ENCODE measurements at places on chromosomes 6 and 20. TPM values are rescaled to one million over a fixed set of nuclear protein-coding genes. Genes with fewer than 3 reads are reported as not detected.

- H3K27me3 ChIP-seq = peaks cover 14% of the 10 kb centered on the region
- no peaks in the 10 kb centered on the region for H3K36me3 ChIP-seq
- H3K27ac ChIP-seq = no peak overlapping the region
- DNase-seq = no peak
- H3K4me1 ChIP-seq = no peaks in the 10 kb centered on the region
Observed at GRCh38 chr6:100161782-100162365, 167.9 kb upstream of the MCHR2 start.

- H3K4me3 ChIP-seq = no peak overlapping the region
- no peak for DNase-seq
- no peak overlapping the region for H3K27ac ChIP-seq
- H3K36me3 ChIP-seq = no peaks in the 10 kb centered on the region
- peaks cover 3% of the 10 kb centered on the region for H3K27me3 ChIP-seq
Observed at GRCh38 chr6:133468591-133468990, 227.4 kb downstream of the EYA4 start.

DNA sequence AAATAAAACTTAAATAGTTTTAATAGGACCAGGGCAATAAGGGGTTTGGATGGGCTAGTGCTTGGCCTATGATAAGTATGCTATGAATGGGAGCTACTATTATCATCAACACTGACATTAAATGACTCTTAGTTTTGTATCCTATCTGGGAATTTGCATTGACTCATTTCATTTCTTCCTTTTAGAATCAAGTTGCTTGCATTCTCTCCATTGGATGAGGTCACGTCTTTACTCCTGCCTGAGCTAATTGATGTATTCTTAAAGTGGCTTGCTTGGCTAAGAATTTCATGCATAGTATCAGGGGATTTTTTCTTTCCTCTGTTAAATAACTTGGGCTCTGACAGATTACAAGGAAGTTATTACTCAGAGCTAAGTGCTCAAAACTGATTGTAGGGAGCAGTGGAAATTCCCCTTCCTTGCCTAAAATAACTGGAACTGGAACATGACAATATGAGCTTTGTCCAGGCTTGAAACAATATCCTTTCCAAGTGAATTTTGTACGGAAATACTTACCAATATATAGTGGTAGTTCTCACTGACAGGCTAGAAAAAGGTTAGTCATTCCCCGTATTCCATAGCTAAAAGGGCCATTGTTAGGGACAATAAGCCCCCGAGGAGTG is 169.9 kb downstream of the BCAS1 start:
- no peaks in the 10 kb centered on the region for H3K27me3 ChIP-seq
- no peak for DNase-seq
- peak overlapping the region; percentile 87 for H3K27ac ChIP-seq
- peaks cover 56% of the 10 kb centered on the region for H3K4me1 ChIP-seq
- peaks cover 1% of the 10 kb centered on the region for H3K36me3 ChIP-seq

- H3K27me3 ChIP-seq = no peaks in the 10 kb centered on the region
- peaks cover 45% of the 10 kb centered on the region for H3K4me1 ChIP-seq
- H3K36me3 ChIP-seq = peaks cover 58% of the 10 kb centered on the region
- peak overlapping the region; percentile 35 for H3K27ac ChIP-seq
Observed at GRCh38 chr20:426566-426965, 18.5 kb downstream of the RBCK1 start.

GRCh38 chr6:44119704-44120262 is 7.5 kb downstream of the MRPL14 start:
- DNase-seq = no peak
- no peak overlapping the region for H3K4me3 ChIP-seq
- H3K36me3 ChIP-seq = peaks cover 26% of the 10 kb centered on the region

- no peak for DNase-seq
- H3K4me3 ChIP-seq = no peak overlapping the region
- H3K27me3 ChIP-seq = peaks cover 26% of the 10 kb centered on the region
- no peaks in the 10 kb centered on the region for H3K36me3 ChIP-seq
- H3K27ac ChIP-seq = no peak overlapping the region
Observed at GRCh38 chr20:58756450-58756775, 63.8 kb downstream of the NPEPL1 start.

- H3K27ac ChIP-seq = no peak overlapping the region
- no peaks in the 10 kb centered on the region for H3K27me3 ChIP-seq
Observed at GRCh38 chr6:10310826-10311225, 104.0 kb downstream of the TFAP2A start.

DNA sequence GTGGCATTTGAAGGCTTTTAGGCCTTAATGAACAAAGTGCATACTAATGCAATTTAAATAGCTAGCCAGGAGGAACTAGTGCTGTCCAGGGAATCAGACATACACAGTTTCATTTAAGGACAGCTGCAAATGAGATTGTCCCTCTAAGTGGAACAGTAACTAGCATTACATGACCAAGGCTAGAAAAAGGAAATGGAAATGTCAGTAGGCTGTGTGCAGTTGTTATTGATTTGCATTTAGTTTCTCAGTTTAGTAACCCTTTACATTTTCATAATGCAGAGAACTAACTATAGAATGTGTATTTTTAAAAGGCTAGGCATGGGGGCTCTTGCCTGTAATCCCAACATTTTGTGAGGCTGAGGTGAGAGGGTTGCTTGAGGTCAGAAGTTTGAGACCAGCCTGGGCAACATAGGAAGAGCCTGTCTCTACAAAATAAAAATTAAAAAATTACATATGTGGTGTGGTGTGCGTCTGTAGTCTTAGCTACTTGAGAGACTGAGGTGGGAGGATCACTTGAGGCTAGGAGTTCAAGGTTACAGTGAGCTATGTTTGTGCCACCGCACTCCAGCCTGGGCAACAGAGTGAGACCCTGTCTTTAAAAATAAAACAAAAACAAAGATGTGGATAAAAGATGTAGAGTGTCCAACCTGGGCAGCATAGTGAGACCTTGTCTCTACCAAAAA is 468.0 kb downstream of the UTRN start:
- no peak overlapping the region for H3K27ac ChIP-seq
- H3K4me3 ChIP-seq = no peak overlapping the region
- H3K4me1 ChIP-seq = peaks cover 9% of the 10 kb centered on the region
- DNase-seq = no peak

GRCh38 chr20:20463933-20464374 is 96.0 kb downstream of the INSM1 start:
- H3K4me1 ChIP-seq = peaks cover 26% of the 10 kb centered on the region
- no peak overlapping the region for H3K4me3 ChIP-seq
- H3K27ac ChIP-seq = no peak overlapping the region

DNA sequence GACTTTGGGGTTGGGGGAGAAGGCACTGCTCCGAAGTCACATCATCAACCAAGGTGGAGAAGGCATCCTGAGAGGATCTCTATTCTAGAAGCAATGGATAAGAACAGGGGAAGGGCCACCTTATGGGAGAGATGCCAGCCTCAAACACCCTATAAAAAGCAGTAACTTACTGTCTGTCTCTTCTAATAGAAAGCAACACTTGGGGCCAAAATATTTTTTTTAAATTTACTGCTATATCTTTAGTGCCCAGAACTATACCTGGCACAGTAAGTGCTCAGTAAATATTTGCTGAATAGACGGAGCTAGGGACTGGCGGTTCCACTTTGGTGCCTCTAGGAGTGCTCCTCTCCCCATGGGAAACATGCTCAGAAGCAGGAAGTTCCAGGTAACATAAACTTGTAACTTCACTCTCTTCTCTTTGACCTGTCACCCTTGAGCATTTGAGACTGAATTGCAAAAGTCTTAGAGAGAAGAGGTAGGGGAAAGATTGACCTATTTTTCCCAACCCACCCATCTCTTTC is 807 bp upstream of the OTOR start:
- H3K4me3 ChIP-seq = no peak overlapping the region
- H3K36me3 ChIP-seq = peaks cover 3% of the 10 kb centered on the region
- H3K27ac ChIP-seq = no peak overlapping the region

DNA sequence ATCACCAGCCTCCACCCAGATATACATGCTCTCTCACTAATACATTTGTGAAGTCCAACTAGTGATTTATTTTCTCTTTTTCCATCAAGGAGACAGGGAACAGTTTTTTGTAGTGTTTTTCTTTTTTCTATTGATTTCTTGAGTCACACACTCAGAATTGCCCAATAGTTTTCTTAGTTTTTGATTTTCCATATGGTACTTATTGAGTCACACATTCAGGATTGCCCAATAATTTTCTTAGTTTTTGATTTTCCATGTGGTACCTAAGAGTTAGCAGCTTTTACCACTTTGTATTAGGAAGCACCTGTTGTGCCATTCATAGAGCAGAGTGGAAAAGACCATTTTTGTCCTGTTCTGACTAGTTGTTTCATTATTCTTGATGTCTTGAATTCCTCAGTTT is 1268.8 kb downstream of the EPHA7 start:
- H3K27ac ChIP-seq = no peak overlapping the region
- no peaks in the 10 kb centered on the region for H3K27me3 ChIP-seq
- no peak for DNase-seq
- H3K36me3 ChIP-seq = no peaks in the 10 kb centered on the region
- no peak overlapping the region for H3K4me3 ChIP-seq
- no peaks in the 10 kb centered on the region for H3K4me1 ChIP-seq

GRCh38 chr6:131519670-131520436 is 53.2 kb upstream of the ARG1 start:
- peaks cover 10% of the 10 kb centered on the region for H3K27me3 ChIP-seq
- no peak overlapping the region for H3K4me3 ChIP-seq
- DNase-seq = peak; percentile 27

- no peak for DNase-seq
- no peak overlapping the region for H3K4me3 ChIP-seq
- peaks cover 2% of the 10 kb centered on the region for H3K36me3 ChIP-seq
- H3K27ac ChIP-seq = no peak overlapping the region
- H3K4me1 ChIP-seq = no peaks in the 10 kb centered on the region
- H3K27me3 ChIP-seq = peaks cover 66% of the 10 kb centered on the region
Observed at GRCh38 chr20:22582386-22582963, 1.9 kb downstream of the FOXA2 start.

DNA sequence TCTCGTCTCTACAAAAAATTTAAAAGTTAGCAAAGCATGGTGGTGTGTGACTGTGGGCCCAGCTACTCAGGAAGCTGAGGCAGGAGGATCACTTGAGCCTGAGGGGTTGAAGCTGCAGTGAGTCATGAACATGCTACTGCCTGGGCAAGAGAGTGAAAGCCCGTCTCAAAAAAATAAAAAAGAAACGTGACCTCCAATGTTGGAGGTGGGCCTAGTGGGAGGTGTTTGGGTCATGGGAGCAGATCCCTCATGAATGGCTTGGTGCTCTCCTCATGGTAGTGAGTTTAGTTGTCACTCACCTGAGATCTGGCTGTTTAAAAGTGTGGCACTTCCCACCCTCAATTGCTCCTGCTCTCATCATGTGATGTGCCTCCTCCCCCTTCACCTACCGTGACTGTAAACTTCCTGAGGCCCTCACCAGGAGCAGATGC is 24.3 kb downstream of the RBL1 start:
- H3K4me1 ChIP-seq = peaks cover 40% of the 10 kb centered on the region
- DNase-seq = peak; percentile 18
- peak overlapping the region; percentile 81 for H3K27ac ChIP-seq
- peak overlapping the region; percentile 58 for H3K4me3 ChIP-seq

DNA sequence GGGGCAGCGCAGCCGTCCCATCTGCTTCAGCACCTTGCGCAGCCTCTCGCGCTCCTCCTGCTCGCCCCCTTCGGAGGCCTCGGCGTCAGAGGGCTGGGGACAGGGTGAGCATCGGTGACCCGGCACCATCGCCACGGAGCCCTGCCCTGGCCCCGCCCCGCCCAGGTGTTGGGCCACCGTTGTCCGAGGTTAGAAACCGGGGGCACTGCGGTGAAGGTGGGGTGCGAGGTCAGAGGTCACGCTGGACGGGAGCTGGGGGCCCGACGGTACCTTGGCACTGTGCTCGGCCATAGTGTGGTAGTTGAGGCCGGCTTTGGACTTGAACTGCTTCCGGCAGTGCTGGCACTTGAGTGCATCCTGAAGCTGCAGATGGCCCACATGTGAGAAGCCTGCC is 6.4 kb downstream of the ZNF512B start:
- H3K27me3 ChIP-seq = no peaks in the 10 kb centered on the region
- no peak for DNase-seq
- H3K36me3 ChIP-seq = peaks cover 17% of the 10 kb centered on the region
- no peak overlapping the region for H3K27ac ChIP-seq
- H3K4me1 ChIP-seq = peaks cover 1% of the 10 kb centered on the region

- peak overlapping the region; percentile 81 for H3K27ac ChIP-seq
- peaks cover 10% of the 10 kb centered on the region for H3K4me1 ChIP-seq
- no peaks in the 10 kb centered on the region for H3K27me3 ChIP-seq
- peak; percentile 16 for DNase-seq
- H3K36me3 ChIP-seq = peaks cover 8% of the 10 kb centered on the region
Observed at GRCh38 chr20:58693226-58694006, 816 bp downstream of the NPEPL1 start.

- DNase-seq = no peak
- no peak overlapping the region for H3K27ac ChIP-seq
- H3K36me3 ChIP-seq = no peaks in the 10 kb centered on the region
- H3K4me1 ChIP-seq = no peaks in the 10 kb centered on the region
- H3K4me3 ChIP-seq = no peak overlapping the region
- H3K27me3 ChIP-seq = no peaks in the 10 kb centered on the region
Observed at GRCh38 chr6:3297006-3297405, 38.3 kb downstream of the PSMG4 start.

GRCh38 chr6:48747040-48747439 is 636.0 kb upstream of the PTCHD4 start:
- DNase-seq = no peak
- H3K27ac ChIP-seq = no peak overlapping the region
- H3K36me3 ChIP-seq = no peaks in the 10 kb centered on the region
- H3K27me3 ChIP-seq = no peaks in the 10 kb centered on the region
- H3K4me3 ChIP-seq = no peak overlapping the region

- H3K4me3 ChIP-seq = no peak overlapping the region
- no peaks in the 10 kb centered on the region for H3K27me3 ChIP-seq
- H3K4me1 ChIP-seq = no peaks in the 10 kb centered on the region
- H3K36me3 ChIP-seq = no peaks in the 10 kb centered on the region
Observed at GRCh38 chr6:64984948-64985347, 722.1 kb downstream of the EYS start.

DNA sequence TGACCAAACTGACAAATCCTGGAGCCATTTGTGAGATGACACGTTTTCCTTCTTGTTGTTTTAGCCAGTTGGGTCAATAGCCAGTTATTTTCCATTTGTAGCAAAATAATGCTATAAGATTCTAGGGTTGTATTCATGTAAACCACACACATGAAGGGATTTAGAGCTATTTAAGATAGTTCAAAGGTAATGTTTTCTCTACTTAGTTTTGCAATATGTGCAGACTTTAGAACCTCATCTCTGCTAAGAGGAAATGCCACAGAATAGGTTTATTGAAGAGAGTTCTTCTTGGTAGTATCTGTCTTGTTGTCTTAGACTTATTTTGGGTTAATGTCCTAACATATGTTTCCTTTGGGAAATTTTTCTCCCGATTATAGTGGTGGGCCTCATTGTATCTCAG is 213.5 kb upstream of the RIMS1 start:
- no peak overlapping the region for H3K27ac ChIP-seq
- no peaks in the 10 kb centered on the region for H3K27me3 ChIP-seq
- no peak overlapping the region for H3K4me3 ChIP-seq
- no peak for DNase-seq
- H3K4me1 ChIP-seq = no peaks in the 10 kb centered on the region

The GTSF1L gene
- 0.39 TPM for total RNA-seq

The SLC17A9 gene
- total RNA-seq = 7.6 TPM

The CTAGE9 gene
- total RNA-seq = not detected

The ZNF391 gene
- total RNA-seq = 0.44 TPM

The CHMP4B gene
- 96.4 TPM for total RNA-seq

The UNC5CL gene
- 0.93 TPM for total RNA-seq

The PROKR2 gene
- not detected for total RNA-seq

The THBD gene
- not detected for total RNA-seq

The CYP39A1 gene
- total RNA-seq = not detected

The CLDN20 gene
- 0.29 TPM for total RNA-seq

The MOXD1 gene
- total RNA-seq = 0.29 TPM

The VARS2 gene
- 74.0 TPM for total RNA-seq

Measured in activated T-helper 1 cell treated with anti-CD3 and anti-CD28 coated beads, Interleukin-12 subunit alpha, Interleukin-12 subunit beta, Interleukin-2, Interleukin-4 antibody, amounts not matched to agents 30 ng/mL and 10 ng/mL and 1 ng/mL, durations not matched to agents 14 hours and 24 hours and 36 hours (primary cell).